ENCODE measurements at places on chromosomes 6 and 20. TPM values are rescaled to one million over a fixed set of nuclear protein-coding genes. Genes with fewer than 3 reads are reported as not detected.

Gene BEND6
- total RNA-seq, result 1.2 TPM

Gene ASIP
- not detected for total RNA-seq

Gene RALGAPA2
- total RNA-seq, result 4.2 TPM

Gene ELOVL4
- 7.0 TPM for total RNA-seq

Gene KCNG1
- total RNA-seq, result 60.2 TPM

Gene RBPJL
- not detected for total RNA-seq

Gene BCAS4
- 12.5 TPM for total RNA-seq

Gene RHAG
- total RNA-seq, result not detected

Gene PI16
- total RNA-seq, result not detected

Gene SIRPD
- not detected for total RNA-seq

Gene CLPSL2
- total RNA-seq, result not detected

Gene NHSL1
- 15.2 TPM for total RNA-seq

Gene PXDC1
- 59.0 TPM for total RNA-seq

Gene MLN
- total RNA-seq, result not detected

Gene LHFPL5
- not detected for total RNA-seq

Gene FILIP1
- total RNA-seq, result not detected

Gene PSMB8
- 43.5 TPM for total RNA-seq

Gene ABCF1
- total RNA-seq, result 34.5 TPM

Gene SCUBE3
- not detected for total RNA-seq

Gene PRRT1
- total RNA-seq, result not detected

Gene NHLRC1
- total RNA-seq, result 2.0 TPM

Gene FOXP4
- total RNA-seq, result 3.4 TPM

Gene C6orf58
- not detected for total RNA-seq

Gene DEFB114
- not detected for total RNA-seq

Gene ULBP1
- 1.3 TPM for total RNA-seq

Gene NFKBIE
- 35.1 TPM for total RNA-seq

Gene RPL10A
- total RNA-seq, result 1,895 TPM

Gene LY6G5C
- total RNA-seq, result 0.76 TPM

Gene COL9A1
- not detected for total RNA-seq

Gene VGLL2
- not detected for total RNA-seq

Gene ZFP64
- total RNA-seq, result 42.1 TPM

Gene CFB
- 1.2 TPM for total RNA-seq

Gene ATXN1
- total RNA-seq, result 6.2 TPM

Gene MMP24OS
- 20.5 TPM for total RNA-seq

Gene THBD
- 30.9 TPM for total RNA-seq

Gene PPP1R16B
- not detected for total RNA-seq

Gene SLC12A5
- total RNA-seq, result 0.76 TPM

Gene RIPOR2
- total RNA-seq, result not detected

Gene SNAP25
- total RNA-seq, result not detected

Gene STMND1
- total RNA-seq, result not detected

Gene TREML1
- not detected for total RNA-seq

Gene LZTS3
- total RNA-seq, result 9.4 TPM

Gene CRIP3
- total RNA-seq, result not detected

Gene HDGFL1
- total RNA-seq, result not detected

Gene C6orf89
- total RNA-seq, result 22.3 TPM

Gene GJA1
- total RNA-seq, result 78.1 TPM

Gene HTR1B
- 1.4 TPM for total RNA-seq

Gene ESR1
- total RNA-seq, result 0.49 TPM

All from hair follicular keratinocyte (primary cell).